Activated T-cell treated with anti-CD3 and anti-CD28 coated beads for 4 hours (primary cell): ENCODE measurements at places on chromosomes 16 and 17.

DNA sequence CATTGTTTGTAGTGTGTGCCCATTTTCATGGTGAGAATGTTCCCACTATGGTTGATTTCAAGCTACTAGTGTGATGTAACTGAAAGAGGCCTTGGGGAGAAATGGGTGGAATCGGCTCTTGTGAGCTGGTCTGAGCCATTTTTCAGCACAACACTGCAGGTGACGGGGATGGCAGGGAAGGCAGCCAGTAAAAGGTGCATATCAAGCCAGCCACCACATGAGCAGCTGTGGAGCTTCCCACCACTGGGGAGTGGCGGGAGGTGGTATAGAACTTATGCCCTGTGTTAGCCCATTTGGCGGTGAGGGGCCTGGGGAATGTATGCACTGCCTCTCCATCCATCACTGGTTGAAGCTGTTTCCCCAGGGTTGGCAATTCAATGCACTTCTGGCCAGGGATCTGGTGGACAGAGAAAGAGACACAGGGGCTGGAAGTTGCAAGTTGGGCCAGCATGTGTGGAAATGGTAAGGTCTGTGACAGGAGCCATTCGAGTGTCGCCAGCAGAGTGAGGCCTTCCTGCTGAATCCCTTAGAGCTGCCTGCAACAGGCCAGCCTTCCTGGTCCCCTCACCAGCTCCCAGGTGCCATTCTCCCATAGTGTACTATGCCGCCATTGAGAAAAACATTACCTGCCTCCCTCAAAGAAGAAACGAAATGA lies 31.7 kb upstream of the BRD7 start:
- DNase-seq = no peak

- DNase-seq = no peak
These were observed 46.8 kb downstream of the HIC1 start for GRCh38 chr17:2101448-2102257.

- DNase-seq = peak; percentile 83
These were observed 6.7 kb downstream of the HS3ST3A1 start for GRCh38 chr17:13594762-13595598.

DNA sequence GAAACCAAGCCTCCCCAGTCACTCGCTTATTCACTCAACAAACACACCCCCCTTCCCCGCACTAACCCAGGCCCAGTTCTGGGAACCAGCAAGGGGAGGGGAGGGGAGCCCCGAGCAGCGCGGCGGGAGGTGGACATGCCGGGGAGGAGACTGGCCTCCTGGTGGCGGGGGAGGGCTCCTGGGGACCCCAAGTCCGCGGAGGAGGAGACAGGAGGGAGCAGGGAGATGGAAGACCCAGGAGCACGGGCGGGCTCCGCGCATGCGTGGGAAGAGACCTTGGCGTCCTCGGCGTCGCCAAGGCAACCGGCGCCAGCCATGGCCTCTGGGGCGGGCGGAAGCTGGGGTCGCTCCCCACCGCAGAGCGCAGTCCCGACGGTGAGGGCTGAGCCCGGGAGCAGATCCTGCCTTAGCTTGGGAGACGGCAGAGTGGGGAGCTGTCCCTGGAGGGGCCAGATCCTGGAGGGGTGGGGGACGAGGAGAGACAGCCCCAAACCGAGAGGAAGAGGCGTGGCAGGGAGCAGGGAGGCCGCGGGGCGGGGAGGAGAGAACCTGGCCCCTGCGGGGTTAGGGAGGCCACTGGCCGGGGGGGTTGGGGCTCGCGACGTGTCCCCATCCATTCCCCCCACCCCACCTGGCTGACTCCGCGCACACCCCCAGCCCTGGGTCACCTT lies at the start of gene PRR29:
PRR29 (plus strand) TSS at position 302 of the 671 bp plus-strand sequence; CDS start at position 316, 14 bp downstream.
- DNase-seq = peak; percentile 54

DNA sequence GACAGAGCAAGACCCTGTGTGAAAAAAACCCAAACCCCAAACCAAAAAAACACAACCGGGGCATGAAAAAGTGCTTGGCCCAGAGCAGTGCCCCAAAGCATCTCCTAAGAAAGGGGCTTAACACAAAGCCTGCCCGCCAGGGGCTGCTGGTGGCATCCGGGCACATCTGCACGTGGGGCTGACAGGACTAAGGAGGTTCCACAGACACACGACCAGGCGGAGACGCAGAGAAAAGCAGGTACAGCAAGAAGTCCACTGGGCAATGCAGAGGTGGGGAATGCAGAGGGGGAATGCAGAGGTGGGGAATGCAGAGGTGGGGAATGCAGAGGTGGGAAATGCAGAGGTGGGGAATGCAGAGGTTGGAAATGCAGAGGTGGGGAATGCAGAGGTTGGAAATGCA lies 109.2 kb downstream of the ZNF778 start:
- DNase-seq = no peak

DNA sequence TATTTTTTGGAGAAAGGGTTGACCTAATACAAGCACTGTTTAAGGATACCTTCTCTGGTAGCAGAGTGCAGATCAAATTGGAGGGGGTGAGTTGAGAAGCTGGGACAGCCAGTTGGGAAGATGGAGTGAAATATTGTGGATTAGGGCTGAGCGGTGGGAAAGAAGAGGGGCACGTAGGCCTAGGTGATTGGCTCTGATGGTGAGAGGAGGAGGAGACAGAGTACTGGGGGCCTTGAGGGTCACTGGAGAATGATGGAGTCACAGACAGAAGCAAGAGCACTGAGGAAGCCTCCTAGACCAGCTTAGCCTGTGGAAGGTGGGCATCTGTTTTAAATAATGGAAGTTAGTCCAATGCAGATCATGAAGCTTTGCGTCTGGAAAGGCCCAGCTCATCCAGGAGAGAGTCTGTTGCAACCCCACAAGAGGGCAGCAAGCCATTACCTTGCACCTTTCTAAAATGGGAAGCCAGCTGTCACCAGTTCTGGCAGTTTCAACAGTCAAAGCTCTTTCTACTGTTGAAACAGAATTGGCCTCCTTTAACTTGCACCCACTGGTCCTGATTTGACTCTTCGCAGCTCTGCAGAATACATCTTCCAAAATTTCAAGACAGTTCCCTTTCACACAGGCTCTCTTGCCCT lies 11.8 kb downstream of the SLC9A5 start:
- no peak for DNase-seq

- no peak for DNase-seq
These were observed 403 bp upstream of the KRTAP3-1 start for GRCh38 chr17:41009301-41009760.

DNA sequence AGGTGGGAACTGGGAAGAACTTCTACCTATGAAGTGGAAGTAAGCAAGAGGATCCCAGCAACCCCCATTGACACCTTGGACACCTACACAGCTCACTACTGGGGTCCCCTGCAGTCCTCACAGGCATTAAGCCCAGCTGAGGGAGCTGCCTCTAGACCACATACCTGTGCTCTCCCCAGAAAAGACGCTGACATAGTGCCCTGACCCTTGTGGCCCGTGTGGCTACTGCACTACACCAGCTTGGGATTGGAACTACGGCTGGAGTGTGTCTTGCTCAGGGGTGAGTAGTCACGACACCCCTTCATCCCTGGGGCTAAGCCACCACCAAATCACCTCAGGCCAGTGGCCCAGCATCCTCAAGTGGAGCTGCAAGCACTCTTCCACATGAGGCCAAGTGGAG lies 54.2 kb upstream of the NSRP1 start:
- DNase-seq = no peak

DNA sequence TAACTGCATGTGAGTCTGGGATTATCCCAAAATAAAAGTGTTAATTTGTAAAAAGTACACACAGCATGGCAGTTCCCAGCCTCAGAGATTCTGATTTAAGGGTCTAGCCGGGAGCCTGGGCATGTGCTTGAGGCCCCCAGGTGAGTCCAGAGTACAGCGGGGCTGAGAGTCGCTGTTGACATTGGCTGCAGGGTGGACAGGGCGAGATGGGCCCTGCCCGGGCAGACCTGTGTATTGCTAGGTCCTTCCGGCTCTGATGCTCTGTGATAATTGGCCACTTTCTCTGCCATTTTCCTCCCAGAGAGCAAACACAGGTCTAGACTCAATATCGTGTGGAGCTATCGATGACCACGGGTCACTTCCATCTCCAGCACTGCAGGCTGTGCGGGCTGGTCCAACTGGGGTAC lies 73.6 kb downstream of the ABCC6 start:
- no peak for DNase-seq

DNA sequence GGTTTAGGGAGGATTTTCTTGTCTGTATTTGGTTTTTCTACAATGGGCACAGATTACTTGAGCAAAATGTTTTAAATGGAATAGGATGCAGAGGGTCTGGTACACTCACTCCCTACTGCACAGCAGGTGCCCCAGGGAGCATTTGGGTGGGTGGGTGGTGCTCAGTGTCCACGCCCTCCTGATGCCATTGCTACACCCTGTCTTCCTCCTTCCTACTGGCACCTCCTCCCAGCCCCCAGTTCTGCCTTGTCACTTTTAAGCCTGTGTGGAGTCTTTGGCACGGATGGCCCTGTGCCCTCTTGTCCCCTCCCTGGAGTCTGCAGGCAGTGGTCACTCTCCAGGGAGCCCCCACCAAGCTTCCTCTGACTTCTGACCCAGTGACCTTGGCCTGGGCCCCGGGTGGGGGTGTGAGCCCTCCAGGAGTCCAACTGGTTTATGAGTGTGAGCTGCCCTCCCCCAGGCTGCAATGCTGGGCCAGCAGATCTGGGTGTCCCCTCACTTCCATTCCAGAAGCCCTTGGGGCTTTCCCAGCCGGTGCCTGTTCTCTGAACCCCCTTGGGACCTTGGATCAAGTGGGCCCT lies 15.5 kb downstream of the LLGL2 start:
- no peak for DNase-seq

- DNase-seq = no peak
These were observed 6.0 kb downstream of the SLC7A6 start for GRCh38 chr16:68270353-68270752.

GRCh38 chr16:20940871-20941635 lies 40.5 kb downstream of the LYRM1 start:
- no peak for DNase-seq

- DNase-seq = no peak
These were observed 833 bp upstream of the BCAR1 start for GRCh38 chr16:75252049-75252864.

DNA sequence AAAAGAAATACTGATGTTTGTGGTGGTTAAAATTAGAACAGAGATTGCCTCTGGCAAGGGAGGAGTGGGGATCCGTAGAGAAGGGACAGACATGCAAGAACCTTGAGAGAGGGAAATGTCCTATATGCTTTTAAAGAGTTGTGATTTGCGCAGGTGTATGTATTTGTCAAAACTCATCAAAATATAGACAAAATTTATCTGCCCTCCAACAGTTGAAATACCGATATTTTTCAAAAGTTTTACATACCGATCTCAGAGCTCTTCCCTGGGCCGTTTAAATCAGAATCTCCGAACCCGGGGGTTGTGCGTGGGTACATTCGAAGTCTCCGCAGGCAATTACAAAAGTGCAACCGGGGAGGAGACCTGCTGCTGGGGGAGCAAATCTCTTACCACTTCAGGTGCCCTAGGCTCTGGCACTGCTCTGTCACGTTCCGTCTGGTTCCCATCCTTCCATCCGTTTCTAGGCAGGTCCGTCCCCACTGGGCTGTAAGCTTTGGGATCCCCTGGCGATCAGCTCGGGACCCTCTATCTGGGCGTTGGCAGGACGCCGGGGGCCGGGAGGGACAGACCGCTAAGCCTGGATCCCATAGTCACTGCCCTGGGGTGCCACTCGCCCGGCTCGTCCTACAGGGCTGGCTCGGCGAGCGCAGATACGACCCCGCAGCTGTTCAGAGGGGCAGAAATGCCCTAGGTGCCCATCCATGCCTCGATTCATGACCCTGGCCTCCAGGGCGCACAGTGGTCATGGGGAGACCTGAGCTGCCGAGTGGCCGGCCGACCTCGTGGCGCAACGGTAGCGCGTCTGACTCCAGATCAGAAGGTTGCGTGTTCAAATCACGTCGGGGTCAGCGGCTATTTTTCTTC lies 4.2 kb downstream of the BORCS6 start:
- peak; percentile 95 for DNase-seq

GRCh38 chr16:11169641-11170040 lies 86.4 kb downstream of the SOCS1 start:
- DNase-seq = no peak

GRCh38 chr17:17856386-17856785 lies 19.6 kb upstream of the SREBF1 start:
- DNase-seq = no peak

DNA sequence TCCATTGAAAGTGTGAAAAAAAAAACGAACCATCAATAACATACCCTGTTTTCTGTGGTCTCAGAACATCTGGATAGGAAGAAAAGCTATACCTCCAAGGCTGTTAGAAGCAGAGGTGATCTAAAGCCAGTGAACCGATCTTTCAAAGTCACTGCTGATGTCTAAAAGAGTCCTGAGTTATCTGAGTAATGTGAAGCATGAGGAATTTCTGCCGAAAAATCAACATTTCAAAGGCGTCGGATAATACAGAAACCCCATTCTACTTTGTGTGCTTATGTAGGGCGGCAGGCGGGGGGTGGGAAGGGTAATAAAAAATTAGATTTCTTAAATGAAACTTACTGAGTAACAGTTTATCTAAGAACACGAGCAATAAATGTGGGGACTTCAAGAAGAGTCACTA lies 3.9 kb downstream of the XYLT1 start:
- DNase-seq = no peak

- DNase-seq = no peak
These were observed 70.4 kb upstream of the CLEC18A start for GRCh38 chr16:69880640-69881133.

DNA sequence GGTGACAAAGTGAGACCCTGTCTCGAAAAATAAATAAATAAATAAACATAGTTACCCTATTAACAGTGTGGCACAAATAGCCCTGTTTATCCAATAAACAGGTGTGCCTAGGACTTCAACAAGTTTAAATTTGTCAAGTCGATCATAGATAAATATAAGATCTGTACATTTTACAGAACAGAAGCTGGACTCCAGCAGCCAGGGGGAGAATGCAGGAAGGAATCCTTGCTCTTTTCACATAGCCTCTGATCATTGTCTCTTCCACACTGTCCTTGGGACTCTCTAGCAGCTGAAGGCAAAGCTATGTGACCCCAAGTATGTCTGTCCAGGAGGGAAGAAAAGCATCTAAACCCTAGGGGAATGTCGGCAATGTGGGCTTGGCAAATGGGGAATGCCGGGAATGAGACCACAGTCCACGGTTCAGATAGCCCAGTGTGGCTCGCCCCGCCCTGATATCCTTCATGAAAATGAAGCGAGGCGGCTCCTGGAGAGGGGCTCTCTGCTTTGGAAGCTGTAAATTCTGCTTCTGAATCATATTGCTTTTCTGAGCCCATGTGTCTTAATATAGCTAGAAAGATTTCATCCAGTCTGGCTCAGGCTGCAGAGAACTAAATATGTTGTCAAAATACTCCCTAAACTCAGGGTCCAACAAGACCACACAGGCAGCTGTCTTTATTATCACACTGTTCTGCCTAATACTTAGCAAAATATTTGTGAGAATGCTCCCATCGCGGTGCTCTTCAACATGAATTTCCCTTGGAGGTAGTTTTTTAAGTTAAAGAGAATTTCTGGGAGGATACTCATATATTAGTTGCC lies 24.9 kb upstream of the GRB2 start:
- DNase-seq = no peak

DNA sequence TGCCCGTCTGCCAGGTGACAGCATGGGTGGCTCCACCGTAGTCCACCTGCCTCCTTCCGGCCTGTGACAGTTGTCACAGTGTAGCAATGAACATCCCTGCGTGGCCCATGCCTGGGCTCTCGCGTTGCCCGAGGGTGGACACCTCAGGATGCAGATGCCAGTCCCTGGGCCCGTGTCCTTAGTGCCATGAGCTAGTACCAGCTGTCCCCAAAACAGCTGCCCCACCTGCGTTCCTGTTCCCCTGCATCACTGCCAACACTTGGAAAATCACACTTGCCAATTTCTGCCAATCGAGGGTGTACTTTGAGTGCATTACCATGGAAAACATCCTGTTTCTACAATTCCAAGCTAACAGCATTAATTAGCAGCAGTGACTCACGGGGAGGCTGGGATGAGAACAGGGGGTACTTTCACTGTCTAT lies 9.0 kb upstream of the C16orf95 start:
- no peak for DNase-seq
